ENCODE measurements at places on chromosomes 16 and 17. TPM values are rescaled to one million over a fixed set of nuclear protein-coding genes. Genes with fewer than 3 reads are reported as not detected.

The ACSM3 gene
- total RNA-seq: 2.4 TPM

DNA sequence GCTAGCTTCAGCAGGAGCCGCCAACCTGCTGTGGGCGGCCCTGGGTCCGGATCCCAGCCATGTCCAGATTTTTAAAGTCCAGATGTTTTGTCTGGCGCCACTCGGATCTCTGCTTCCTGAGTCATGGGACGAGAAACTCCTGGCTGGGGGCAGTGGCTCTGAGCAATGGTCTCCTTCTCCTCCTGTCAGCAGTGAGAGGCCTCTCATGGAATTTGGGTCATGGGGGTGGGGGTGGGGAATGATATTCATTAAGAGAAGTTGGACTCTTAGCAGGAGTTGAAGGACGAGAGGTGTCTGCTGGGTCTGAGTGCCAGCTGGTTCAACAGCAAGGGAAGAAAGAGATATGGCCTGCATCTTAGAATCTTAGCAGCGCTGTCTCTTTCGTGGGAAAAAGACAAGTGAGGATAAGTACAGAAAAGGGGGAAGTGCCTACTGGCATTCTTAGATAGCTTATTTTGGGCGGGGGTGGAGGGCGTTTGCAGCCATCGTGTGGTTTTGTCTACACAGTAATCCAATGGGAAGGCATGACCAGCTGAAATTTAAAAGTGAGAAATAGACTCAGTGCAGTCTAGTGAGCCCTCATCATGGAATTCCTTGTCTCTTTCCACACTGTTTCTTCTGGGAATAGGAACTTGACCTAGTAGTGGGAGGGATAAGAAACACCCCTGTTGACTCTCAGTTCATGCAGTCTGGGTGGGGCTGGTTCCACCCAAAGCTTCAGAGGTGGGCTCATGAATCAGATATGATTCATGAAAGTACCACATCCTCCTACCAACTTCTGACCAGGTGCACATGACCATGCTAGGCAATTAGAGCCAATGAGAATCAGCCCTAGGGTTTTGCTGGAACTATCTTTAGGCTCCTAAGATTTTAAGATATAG is 80.5 kb downstream of the MYH13 start:
- no peak for DNase-seq

The NPW gene
- 2.0 TPM for total RNA-seq

DNA sequence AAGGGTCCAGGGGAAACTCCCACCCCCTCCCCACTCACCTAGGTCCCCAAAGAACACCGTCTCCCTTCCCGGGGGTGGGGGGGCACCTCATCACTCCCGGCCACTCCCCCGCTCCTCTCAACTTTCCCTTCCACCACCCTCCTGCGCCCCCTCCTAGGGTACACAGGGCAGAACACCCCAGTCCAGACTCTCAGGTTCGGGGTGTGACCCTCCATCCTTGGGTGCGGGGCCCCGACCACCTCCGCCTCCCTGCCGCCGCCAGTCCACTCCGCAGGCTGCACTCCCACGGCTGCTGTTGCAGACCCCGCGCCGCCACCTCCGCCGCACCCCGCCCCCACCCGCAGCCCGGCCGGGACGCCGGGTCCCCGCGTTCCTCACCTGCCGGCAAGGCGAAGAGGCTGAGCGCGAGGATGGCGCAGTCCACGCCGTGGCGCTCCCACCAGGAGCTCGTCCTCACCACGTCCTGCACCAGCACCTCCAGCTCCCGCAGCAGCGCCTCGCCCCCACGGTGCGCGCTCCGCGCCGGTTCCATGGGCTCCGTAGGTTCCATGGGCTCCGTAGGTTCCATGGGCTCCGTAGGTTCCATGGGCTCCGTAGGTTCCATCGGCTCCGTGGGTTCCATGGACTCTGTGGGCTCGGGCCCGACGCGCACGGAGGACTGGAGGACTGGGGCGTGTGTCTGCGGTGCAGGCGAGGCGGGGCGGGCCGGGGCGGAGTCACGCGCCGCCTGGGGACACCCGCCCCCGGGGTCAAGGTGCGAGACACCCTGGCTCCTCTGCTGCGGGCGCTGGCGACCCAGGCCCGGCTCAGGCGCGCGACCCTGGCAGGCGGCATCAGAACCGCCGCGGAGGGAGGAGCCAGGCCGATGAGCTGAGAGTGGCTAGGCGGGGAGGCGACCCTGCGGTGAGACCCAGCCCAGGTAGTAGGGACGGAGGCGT is at the start of gene FADS6:
Gene FADS6 (minus strand): TSS at position 660 of the 938 bp plus-strand sequence. CDS start 38 bp downstream, at position 622.
- DNase-seq: peak; percentile 86

DNA sequence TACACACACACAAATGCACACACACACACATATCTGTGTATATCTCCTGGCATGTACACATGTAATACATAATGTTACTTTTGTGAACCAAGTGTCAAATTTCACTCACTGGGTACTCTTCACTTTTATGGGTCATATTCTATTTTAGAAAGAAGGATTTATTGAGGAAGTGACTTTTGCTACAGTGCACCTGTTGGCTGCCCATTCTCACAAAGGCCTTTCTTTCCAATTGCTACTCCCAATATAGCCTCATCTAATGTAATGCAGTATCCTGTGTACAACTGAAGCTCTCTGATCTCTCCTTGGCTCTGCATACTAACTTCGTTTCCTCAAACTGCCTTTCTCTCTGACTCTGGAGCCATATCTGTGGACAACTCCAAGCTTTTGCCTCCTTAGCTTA is 107.5 kb downstream of the ABCA8 start:
- no peak for DNase-seq

The TM4SF5 gene
- not detected for total RNA-seq

DNA sequence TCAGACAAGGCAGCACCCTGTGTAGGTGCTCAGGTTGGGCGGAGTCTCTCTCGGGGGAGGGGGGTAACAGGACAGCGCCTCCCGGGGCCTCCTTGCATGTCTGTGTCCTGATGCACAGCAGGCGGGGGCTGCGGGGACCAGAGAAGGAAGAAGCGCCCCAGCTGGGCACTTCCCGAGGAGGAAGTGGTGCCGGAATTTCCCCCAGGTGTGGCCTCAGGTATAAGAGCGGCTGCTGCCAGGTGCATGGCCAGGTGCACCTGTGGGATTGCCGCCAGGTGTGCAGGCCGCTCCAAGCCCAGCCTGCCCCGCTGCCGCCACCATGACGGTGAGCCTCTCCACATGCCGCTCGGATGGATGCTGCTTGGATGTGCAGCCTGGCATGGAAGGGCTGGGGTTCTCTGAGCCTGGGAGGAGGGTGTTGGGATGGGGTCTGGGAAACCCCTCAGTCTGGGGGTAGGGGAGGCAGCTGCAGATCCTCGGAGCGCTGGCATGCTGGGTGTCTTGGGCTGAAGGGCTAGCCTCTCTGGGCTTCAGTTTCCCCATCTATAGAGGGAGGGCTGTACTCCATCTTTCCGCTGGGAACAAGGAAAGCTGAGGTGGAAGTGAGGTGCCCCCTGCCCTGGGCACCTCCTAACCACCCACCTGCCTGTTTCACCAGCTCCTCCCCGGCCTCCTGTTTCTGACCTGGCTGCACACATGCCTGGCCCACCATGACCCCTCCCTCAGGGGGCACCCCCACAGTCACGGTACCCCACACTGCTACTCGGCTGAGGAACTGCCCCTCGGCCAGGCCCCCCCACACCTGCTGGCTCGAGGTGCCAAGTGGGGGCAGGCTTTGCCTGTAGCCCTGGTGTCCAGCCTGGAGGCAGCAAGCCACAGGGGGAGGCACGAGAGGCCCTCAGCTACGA is at the start of gene IL17C:
Gene IL17C (plus strand): TSS at position 250 of the 908 bp plus-strand sequence. CDS start 70 bp downstream, at position 320.
- peak; percentile 89 for DNase-seq

GRCh38 chr16:31350275-31351005 is 4.5 kb upstream of the ITGAX start:
- peak; percentile 5 for DNase-seq

The GFAP gene
- 0.10 TPM for total RNA-seq

DNA sequence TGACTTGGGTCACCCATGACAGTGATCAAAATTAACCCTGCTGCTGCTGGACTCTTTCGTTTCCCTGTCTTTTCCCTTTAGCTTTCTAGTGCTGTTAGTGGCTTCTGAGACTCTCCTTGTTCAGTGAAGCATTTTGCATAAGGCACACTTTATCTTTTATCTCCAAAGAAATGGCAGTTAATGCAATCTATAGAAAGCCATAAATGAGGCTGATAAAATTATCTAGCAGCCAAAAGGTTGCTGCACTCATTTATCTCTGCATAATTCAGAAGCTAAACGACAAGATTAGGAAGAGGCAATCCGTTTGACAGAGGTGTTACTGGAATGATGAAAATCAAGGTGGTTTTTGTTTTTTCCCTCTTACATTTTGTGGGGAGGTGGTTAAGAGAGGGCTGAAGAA is 1109.5 kb upstream of the EEF2KMT start:
- DNase-seq: no peak

- no peak for DNase-seq
Measured at GRCh38 chr16:11111856-11112634, 144.0 kb downstream of the SOCS1 start.

- DNase-seq: no peak
Measured at GRCh38 chr17:66369830-66370229, 67.4 kb downstream of the PRKCA start.

- DNase-seq: no peak
Measured at GRCh38 chr17:79922798-79923197, 83.6 kb upstream of the CBX4 start.

GRCh38 chr17:69523244-69523861 is 108.9 kb downstream of the MAP2K6 start:
- peak; percentile 37 for DNase-seq

DNA sequence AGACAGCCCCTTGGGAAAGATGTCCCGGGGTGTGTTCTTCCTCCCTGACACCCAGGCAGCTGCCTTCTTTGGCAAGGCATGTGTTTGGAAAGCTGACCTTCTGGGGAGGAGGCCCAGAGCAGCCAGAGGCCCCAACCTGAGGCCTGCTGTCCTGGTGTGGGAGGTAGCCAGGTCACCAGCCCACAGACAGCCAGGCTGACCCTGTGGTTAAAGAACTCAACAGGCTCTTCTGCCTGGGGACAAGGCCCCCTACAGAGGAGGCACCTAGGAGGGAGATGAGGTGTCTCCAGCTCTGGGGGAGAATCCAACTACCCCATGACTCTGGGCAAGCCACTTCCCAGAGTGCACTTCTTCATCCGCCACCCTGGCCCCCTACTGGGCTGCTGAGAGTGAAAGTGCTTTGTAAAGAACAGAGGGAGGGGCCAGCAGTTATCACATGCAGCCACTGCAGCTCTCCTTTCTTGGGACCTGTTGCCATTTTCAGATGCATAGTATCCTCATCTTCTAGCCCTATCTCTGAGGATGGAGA is 13.1 kb upstream of the SREBF1 start:
- peak; percentile 77 for DNase-seq

DNA sequence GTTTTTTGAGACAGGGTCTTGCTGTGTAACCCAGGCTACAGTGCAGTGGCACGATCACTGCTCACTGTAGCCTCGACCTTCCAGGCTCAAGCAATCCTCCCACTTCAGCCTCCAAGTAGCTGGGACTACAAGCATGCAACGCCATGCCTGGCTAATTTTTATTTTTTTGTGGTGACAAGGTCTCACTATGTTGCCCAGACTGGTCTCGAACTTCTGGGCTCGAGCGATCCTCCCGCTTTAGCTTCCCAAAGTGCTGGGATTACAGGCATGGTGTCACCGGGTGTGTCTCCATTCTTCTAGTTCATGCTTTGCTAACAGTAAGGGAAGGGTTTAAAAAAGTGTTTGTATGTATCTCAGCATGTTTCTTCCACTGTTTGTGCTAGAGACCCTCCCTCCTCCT is 101.8 kb downstream of the HIC1 start:
- no peak for DNase-seq

DNA sequence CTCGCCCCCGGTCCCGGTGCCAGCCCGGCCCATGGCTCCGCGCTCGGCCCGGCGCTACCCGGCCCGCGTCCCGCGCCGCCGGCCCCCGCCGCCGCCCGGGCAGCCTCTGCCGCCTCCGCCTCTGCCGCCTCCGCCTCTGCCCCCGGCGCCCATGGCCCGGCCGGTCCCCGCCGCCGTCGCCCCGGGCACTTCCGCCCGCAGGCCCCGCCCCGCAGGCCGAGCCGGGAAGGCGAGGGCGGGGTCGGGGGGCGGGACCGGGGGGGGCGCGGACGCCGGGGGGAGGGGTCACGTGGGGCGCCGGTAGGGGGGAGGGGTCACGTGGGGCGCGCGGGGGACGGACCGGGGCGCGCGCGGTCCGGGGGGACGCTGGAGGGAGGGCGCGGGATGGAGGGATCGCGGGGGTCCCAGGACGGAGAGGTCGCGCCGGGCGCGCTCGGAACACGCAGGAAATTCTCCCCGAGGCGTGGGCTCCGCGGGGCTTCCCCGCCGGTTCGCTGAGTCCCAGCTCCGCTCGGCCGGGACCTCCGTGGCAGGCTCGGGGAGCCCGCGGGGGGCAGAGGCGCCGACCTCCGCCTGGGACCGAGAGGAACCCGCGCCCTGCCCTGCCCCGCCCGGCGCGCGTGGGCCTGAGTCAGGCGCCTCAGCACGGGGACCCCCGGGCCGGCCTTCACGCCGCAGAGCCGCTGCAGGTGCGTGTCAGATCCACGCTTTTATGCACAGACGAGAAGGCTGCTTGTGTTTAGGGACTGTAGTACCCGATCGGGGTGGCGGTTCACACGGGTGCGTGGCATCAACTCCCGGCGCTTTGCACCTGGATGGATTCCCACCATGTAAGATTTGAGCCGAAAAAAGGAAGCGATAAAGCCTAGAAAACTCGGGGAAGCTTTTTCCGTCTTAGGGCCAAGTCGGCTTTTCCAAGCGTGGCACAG is at the start of gene PGAP6:
Gene PGAP6 (minus strand): TSS at position 190 of the 929 bp plus-strand sequence. CDS start 157 bp downstream, at position 33.
- DNase-seq: peak; percentile 97

The CPHXL2 gene
- total RNA-seq: not detected

DNA sequence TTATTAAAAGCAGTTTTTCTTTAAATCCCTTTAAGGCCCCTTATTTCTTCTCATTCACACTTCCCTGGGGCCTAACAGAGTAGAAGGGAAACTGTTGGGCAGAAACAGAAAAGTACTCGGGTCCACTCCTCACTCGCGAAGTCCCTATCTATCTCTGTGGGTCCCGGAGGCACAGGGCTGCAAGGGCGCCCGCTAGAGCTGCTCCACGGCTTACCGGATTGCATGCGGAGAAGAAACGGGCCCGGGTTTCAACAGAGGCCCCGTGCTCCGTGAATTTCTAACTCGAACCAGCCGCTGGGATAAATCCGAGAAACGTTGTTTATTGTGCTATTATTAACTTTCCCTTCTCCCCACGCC is 4.3 kb downstream of the CBLN1 start:
- peak; percentile 54 for DNase-seq

- peak; percentile 82 for DNase-seq
Measured at GRCh38 chr17:17440010-17440843, 36.6 kb upstream of the MED9 start.

- no peak for DNase-seq
Measured at GRCh38 chr16:20136446-20136968, 62.8 kb upstream of the GPR139 start.

Data from H7 (cell line).